GM23248 (cell line): ENCODE measurements at places on chromosomes 7 and 10. TPM values are rescaled to one million over a fixed set of nuclear protein-coding genes. Genes with fewer than 3 reads are reported as not detected.

VGF gene
- total RNA-seq, result 0.89 TPM in 1 of 2 replicates, not detected in the other

PPP1R17 gene
- not detected in 2 replicates for total RNA-seq

GRCh38 chr10:86849181-86849894 is 92.9 kb downstream of the BMPR1A start:
- no peak for DNase-seq

- DNase-seq, result no peak
These were observed 1.5 kb downstream of the HECTD2 start for GRCh38 chr10:91411621-91412020.

CDHR1 gene
- total RNA-seq, result not detected in 2 replicates

- no peak for DNase-seq
These were observed 13.3 kb upstream of the CELF2 start for GRCh38 chr10:11004144-11005077.

DNA sequence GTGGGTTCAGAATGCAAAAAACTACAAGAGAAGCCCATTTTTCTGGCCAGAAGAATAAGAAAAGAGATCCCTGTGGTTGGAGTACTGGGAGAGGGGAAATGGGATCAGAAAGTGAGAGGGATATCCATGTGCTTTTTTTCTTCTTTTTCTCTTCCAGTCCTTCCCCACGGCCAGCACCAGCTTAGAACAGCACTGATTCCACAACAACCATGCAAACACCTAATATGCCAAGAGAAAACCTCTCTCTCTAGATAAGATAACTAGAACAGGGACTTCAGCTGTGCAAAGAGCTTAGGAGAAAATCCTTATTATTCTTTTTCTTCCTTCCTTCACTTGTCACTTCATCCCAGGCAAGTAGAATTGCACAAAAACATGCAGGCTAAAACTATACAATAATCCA is 83.5 kb downstream of the ELAPOR2 start:
- DNase-seq, result no peak

- no peak for DNase-seq
These were observed 4.9 kb upstream of the FOXL3 start for GRCh38 chr7:284762-285722.

DNA sequence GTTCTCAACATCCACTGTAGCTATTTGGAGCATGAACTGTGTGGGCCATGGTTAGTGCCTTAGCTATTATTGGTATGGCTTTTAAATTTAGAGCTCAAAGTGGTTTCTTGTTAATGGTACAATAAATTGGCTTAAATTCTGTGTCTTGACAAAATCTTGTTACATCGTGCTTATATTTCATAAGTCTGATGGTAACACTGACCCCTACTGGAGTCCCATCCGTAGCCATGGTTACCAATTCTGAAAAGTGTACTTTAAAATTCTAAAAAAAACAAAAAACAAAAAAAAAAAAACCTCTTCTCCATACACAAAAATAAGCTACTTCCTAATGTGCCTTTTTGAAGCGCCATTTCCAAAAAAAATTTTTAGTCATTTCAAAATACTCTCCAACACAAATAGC is 6.4 kb upstream of the RPP30 start:
- DNase-seq, result peak; percentile 69

DNA sequence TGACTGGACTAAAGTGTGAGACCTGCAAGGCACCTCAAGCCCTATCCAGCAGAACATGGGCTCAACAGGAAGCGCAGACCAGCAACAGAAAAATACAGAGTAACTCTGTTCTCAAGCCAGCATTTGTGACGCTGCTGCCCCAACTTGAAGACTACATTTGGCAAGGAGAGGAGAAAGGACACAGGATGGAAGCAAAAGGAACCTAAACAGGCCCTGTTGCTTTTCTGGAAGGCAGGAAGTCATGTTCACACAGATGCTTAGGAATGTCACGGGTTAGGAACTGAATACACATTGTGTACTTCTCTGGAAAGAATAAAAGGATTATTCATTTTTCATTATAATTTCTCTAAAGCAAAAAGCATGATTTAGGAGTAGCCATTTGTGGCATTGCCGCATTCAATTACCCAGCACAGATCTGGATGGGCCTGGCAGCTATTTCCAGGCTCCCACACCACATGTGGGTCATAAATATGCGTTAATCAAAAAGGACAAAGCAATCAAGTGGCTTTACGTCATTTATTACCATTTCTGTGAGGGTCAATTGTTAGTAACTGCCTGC is 19.8 kb upstream of the TOMM7 start:
- DNase-seq, result no peak

ANKRD61 gene
- total RNA-seq, result not detected in 2 replicates

DNA sequence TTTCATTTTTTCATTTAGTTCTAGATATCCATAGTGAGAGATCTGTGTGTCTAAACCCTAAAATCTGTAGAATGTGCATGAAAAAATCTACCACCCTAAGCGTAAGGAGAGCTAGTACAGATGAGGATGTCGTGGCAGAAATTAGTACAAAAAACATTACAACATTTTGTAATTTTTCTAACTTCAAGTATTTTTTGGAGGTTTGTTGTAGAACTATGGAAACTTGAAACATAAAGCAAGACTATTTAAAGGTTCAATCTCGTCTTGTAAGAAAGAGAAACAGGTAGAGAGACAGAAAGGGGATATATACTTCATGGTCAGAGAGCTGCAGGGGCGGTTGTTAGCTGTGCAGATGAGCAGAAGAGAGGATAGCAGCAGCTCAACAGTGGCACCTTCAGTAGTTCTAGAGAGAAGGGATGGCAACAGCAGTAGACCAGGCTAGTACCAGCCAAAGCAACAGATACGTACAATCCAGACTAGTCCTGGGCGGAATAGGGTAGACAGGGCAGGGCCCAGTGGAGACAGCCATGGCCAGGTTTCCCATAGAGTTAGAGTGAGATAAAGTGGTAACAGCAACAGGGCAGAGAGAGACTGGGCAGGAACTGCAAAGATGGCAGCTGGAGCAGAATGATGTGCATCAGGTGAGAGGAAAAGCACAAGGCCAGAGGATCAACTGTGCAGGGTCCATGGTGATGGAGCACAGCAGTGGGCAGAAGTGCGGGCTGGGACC is 145.2 kb downstream of the FRMD4A start:
- peak; percentile 4 for DNase-seq

DNA sequence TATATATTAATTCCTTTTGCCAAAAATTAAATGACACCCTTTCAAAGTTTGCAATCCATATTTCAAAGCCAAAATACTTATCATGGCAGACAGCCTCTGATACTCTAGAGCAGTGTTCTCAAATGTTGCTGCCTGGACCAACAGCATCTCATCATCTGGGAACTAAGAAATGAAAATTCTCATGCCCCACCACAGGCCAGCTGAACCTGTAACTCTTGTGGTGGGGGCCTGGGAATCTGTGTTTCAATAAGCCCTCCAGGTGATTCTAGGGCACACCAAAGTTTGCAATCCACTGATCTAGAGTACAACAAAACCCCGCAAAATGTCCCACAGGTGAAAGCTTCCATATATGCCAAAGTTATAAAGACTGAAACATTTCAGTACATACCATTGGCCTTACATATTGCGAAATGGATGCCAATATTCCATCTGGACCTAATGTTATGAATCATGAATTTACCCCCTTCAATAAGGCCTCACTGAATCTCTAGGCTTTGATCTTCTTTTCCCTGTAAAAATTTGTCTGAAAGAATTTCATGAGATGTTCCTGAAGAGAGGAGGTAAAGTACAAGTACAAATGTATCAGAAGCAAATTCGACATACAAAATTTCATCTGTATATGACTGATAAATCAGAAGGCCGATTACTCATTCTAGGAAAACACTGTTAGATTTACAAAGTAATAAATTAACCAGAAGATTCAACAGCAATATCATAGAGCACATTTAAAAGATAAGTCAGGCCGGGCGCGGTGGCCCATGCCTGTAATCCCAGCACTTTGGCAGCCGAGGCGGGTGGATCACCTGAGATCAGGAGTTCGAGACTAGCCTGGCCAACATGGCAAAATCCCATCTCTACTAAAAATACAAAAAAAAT is 25.3 kb upstream of the EPC1 start:
- DNase-seq, result peak; percentile 32

GRCh38 chr10:104099269-104099668 is 13.6 kb upstream of the COL17A1 start:
- DNase-seq, result peak; percentile 4

DNA sequence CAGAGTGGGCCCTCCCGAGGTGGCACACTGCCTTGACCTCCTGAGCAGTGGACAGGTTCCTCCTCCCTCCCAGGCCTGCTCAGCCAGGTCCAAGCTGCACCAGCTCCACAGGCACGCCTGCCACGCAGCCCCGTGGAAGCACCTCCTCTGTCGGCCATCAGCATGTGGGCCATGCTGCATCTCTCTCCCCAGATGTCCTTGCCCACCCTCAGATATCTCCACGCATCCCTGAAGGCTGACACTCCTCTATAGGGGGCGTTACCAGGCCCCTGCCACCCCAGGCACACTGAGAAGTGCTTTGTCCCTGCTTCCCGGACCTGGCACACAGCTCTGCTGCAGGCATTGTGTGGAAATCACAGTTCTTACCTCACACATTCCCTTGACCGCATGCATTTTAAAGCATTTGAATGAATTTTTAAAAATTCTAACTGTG is 598.5 kb downstream of the SDK1 start:
- DNase-seq, result no peak

SLC18A3 gene
- total RNA-seq, result not detected in 2 replicates

DNA sequence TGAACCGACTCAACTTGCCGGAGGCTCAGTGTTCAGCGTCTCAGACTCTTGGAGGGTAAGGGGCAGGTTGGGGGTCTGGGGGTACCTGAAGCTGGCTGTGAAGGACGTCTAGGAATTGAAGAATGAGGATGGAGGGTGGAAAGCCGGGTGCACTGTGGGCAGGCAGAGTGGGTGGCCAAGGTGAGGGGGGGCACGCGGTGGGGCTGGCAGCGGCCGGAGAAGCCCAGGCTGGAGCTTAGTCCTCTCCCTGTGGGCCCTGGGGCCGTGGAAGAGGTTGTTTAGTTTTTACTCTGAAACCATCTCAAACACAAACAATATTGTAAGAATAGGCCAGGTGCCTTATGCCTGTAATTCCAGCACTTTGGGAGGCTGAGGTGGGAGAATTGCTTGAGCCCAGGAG is 83.4 kb downstream of the UNCX start:
- DNase-seq, result no peak

GRCh38 chr7:45922810-45923209 is 1.7 kb upstream of the IGFBP3 start:
- DNase-seq, result peak; percentile 49

PSD gene
- 1.0 and 11.3 TPM in 2 replicates for total RNA-seq

BHLHA15 gene
- not detected in 2 replicates for total RNA-seq

- peak; percentile 60 for DNase-seq
These were observed 33.5 kb upstream of the CCDC7 start for GRCh38 chr10:32412499-32412853.

SHH gene
- total RNA-seq, result not detected in 2 replicates

DNA sequence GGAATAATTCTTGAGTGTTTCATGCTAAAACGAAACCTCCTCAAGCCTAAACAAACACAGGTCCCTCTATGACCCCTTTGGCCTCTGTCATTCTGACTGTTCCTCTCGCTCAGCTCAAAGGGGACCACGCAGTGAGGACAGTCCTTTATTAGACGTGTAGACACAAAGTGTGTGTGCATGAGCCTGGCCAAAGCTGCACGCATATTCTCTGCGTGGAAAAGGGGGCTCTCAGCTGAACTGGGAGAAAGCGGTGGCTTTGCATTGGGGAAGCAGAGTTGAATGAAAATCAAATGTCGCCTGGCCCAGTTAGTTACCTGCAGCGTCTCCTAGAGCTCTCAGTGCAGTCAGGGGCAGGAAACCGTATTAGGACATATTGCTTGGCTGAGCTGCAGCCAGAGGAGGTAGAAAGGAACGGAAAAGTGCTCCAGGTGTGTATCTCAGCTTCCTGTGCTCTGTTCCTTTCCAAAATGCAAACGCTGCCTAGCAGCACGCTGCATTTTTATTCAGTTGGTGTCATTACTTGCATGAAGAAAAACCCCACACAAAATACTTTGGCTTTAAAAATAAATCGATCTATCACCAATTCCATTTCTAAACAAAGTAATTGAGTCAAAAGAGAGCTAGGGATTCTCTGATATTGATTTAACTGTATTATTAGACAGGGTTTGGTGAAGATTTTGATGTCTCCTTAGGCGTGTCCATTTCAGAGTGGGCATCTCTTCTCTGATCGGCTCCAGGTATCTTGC is 4.9 kb downstream of the GATA3 start:
- DNase-seq, result no peak

DNA sequence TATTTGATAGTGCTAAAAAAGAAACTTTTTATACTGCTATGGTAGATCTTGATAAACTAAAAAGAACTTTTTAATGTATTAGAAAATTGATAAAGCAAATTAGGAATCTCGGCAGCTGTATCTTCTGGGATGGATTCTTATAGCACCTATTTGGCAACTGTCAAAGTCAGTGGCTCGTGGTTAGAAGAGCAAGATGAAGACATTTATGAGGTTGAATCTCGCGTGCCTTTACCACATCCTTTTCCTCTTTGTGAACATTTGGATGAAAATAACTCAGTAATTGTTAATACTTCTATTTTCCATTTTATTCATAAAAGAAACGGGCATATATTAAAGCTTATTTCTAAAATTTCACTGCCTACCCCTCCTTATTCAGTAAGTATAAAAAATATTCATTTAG is 76.2 kb downstream of the CYP51A1 start:
- DNase-seq, result no peak

- peak; percentile 23 for DNase-seq
These were observed 1.0 kb downstream of the PSMC2 start for GRCh38 chr7:103348452-103348851.

CHCHD1 gene
- total RNA-seq, result 23.1 and 26.9 TPM in 2 replicates

PON1 gene
- not detected in 2 replicates for total RNA-seq

HOXA7 gene
- 3.4 and 6.6 TPM in 2 replicates for total RNA-seq

DNA sequence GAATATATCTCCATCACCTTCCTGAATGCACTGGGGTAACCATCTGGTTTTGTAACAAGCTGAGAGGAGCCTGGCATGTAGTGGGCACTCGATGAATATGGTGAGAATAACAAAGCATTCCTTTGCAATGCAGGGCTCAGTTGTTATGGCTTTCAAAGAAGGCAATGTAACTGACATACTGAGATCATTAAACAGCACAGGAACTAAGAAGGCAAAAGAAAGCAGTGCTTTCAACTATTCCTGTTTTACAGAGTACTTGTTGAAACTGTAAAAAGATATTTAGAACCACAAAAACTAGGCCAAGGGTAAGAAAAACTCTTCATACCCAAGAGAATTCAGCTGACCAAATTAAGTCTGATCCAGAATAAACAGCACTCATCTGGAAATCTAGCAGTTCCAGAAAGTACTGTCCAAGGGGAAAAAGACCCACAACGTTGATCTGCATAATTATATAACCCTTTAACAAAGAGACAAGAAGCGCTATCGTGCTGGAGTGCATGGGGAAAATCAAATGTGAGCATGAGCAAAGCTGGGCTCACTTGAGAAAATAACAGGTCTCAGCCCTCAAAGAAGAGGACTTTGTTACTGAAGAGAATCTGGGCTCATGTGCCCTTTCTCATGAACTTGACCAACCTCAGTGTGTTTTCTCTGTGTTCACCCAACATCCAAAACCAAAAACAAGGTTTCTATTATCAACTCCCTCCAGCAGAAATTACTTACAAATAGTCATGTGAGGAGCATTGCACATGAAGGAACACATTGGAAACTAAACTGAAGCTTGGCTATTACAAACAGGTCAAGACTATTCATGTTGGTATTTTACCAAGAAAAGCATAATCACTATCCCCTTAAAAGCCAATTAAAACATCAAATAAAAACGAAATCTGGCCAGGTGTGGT is 116.2 kb downstream of the AVL9 start:
- no peak for DNase-seq
